ENCODE measurements at places on chromosomes 13 and 19.

DNA sequence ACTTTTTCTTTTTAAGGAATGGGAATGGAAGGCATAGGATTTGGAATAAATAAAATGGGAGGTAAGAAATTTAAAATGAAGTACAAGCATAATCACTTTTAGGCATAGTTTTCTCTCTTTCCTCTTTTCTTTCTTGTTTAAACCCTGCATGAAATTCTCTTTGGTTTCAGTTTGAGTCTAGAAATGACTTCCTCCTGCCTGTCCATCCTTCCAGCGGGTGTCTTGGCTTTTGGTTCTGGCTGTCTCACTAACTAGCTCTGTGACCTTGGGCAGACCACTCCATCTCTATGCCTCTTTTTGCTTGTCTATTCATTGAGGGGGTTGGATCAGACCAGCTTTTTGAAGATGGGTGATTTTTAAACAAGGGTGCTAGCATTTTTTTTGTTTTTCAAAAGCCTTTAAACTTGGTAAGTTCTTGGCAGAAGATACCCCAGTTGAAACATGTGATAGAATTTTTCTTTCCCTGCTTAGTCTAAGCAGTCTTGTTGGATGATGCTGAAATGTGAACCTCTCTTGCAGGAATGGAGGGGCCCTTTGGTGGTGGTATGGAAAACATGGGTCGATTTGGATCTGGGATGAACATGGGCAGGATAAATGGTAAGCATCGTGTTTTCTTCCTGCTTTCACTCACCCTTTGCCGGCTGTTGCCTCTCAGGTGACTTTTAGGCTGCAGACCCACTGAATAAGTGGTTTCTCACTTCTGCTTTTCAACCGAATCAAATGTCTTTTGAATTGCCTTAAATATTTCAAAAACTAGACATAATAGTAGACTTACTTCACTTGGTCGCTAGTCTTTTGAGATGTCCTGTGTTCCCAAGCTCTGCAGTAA lies 28.6 kb downstream of the PRAM1 start:
- no peak for DNase-seq

- DNase-seq: no peak
These were observed at the start of gene LILRA2 for GRCh38 chr19:54573330-54573872. Gene LILRA2, plus strand, starts transcription at chr19:54573790. Its CDS starts 89 bp downstream, at chr19:54573879.

- DNase-seq: no peak
These were observed 198.4 kb upstream of the SLITRK6 start for GRCh38 chr13:85997587-85997986.

DNA sequence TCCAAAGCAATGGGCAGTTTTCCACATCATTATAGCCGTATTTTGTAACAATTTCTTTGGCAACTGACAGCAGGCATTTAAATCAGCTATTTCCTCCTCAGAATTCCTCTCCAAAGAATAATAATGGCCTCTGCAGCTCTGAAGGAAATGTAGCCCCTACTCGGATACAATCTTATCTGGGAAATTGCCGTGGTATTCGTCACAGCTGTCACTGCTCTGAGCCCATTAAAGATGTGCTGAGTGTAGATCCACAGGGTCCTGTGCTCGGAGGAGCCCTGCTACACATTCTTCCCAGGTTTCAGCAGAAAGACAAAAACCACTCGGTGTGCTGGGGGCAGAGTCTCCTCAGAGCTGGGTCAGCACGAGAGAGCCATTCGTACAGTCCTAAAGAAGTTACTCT lies 33.1 kb downstream of the MZT1 start:
- DNase-seq: no peak

DNA sequence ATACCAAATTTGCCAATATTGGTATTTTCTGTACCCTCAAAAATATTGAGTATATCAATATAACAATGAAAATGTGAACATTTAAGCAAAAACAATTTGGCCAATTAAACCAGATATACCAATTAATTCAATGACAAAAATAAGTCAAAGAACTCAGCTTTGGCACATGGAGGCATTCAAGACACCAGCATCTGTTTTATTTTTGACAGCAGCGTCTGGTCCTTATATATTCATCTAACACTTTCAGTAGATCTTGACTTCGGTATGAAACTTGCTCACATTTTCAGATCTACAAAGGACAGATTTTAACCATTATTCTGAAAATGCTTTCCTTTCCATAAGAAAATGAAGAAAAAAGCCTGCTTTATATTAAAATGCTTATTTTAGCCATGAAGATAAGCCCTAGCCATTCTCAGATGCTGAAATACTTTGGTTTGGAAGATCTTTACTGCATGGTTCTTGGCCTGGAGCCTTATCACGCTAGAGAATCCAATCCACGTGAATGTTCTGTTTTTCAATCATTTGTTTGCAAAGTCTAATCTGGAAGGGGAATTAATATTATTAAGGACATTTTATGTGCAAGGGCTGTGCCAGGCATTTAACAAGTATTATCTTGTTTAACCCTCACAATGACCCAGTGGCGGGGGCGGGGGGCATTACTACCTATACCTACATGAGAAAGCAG lies 132.2 kb downstream of the DLEU7 start:
- no peak for DNase-seq

- DNase-seq: peak; percentile 43
These were observed 8.6 kb upstream of the NUP62 start for GRCh38 chr19:49937750-49938381.

- DNase-seq: no peak
These were observed 1.1 kb downstream of the SYT3 start for GRCh38 chr19:50638600-50638999.

All from HCEC 1CT (cell line).